ENCODE measurements at places on chromosomes 7 and 10.

DNA sequence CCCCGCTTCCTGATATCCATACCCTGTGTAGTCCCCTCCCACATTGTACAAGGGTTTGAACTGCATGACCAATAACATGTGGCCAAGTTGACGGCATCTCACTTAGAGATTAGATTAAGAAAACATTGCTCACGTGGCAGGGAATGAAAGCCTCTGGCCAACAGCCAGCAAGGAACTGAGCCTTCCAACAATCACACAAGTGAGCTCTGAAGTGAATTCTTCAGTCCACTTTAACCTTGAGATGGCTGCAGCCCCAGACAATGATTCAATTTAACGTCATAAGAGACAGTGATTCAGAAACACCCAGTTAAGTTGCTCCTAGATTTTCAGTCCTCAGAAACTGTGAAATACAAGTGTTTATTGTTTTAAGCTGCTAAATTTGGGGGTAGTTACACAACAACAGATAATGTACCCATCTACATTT lies 165.9 kb upstream of the PLXNA4 start:
- no peaks in the 10 kb centered on the region for H3K36me3 ChIP-seq
- H3K4me1 ChIP-seq, result no peaks in the 10 kb centered on the region

DNA sequence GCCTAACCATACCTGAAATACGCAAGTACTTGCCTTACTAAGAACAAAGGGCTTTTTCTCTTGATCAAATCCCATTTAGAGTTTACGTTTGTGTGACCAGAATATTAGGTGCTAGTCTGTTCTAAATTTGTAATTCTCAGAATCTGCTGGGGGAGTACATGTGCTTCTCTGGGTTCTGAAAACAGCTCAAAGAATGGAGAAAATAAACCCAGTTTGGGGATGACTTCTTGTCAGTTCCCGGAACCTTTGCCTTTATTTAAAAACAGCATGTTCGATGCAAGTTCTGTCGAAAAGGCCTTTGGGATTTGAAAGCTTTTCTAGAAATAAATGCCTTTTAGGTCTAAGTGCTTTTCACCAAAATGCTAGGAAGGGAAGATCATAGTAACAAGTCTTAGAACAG lies 147.0 kb downstream of the ARID5B start:
- H3K4me3 ChIP-seq, result peak overlapping the region; percentile 94
- H3K4me1 ChIP-seq, result peaks cover 98% of the 10 kb centered on the region
- no peak for DNase-seq

DNA sequence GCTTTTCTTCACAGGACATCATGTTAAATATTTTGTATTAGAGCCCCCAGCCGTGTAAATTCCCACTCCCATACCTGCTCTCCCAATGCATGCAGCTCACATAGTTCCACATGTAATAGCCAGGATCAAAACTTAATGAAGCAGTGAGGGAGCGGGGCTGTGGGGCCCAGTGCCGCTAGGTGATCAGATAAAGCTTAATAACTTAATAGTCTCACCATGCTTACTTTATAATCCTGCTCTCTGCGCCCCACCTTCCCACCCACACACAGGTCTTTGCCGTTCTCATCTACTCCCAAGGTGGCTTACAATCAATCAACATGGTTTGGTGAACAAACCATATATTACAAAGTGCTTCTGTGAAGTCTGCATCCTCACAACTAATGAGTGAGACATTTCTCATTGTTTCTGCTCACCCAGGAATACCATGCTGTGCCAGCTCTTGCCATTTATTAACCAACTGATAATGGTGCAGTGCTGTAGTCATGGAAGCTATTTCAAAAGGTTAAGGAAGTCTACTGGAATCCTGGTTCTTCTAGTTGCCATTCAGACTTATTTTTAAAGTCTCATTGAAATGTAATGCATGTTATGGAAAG lies 156.4 kb downstream of the CTTNBP2 start:
- no peak for DNase-seq
- H3K27me3 ChIP-seq, result no peaks in the 10 kb centered on the region
- H3K36me3 ChIP-seq, result no peaks in the 10 kb centered on the region

- no peak overlapping the region for H3K27ac ChIP-seq
- peaks cover 38% of the 10 kb centered on the region for H3K27me3 ChIP-seq
- no peaks in the 10 kb centered on the region for H3K36me3 ChIP-seq
- peaks cover 11% of the 10 kb centered on the region for H3K4me1 ChIP-seq
These were observed 42.1 kb upstream of the PLXNA4 start for GRCh38 chr7:132618271-132618955.

DNA sequence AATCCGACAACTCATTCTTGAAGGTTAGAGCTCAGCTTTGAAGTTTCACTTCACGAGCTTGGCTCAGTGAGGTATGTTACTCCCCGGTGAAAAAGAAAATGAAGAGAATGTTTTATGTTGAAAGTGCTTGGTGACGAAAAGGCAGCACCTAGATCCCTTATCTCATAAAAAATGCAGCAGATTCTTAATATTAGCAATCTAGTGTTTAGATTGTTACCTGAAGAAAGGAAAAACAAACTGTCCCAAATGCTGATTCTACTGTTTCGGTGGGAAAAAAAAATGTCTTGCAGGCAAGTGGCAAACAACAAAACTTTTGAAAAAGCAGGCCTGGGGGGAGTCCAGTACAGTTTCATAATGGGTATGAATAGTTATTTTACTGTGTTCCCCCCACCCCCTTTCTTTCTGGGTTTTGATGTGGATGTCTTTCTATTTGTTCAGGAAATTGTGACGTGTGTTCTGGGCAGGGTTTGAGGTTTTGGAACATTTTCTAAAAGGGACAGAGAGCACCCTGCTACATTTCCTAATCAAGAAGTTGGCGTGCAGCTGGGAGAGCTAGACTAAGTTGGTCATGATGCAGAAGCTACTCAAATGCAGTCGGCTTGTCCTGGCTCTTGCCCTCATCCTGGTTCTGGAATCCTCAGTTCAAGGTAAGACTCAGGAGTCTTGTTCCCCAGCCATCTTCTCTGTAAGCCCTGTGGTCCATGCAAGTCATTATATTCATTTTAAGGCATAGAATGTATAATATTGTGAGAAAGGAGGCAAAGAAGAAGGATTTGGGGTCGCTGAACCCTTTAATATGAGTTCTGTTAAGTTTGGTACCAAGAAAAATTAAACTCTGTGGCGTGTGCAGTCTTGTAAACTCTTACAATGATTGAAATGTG lies at the start of gene SRGN:
TSS of gene SRGN (plus strand) at position 514 of the 881 bp plus-strand sequence. CDS start at position 569, 55 bp downstream.
- peak within 1 kb of the TSS; percentile 99 for H3K27ac ChIP-seq
- H3K4me1 ChIP-seq, result peaks cover 60% of the 10 kb centered on the region
- H3K36me3 ChIP-seq, result peaks cover 19% of the 10 kb centered on the region
- H3K27me3 ChIP-seq, result no peaks in the 10 kb centered on the region
- H3K4me3 ChIP-seq, result peak within 1 kb of the TSS; percentile 91

- DNase-seq, result no peak
- H3K27ac ChIP-seq, result peak within 1 kb of the TSS; percentile 94
- H3K36me3 ChIP-seq, result peaks cover 10% of the 10 kb centered on the region
- peaks cover 5% of the 10 kb centered on the region for H3K27me3 ChIP-seq
These were observed at the start of gene LANCL2 for GRCh38 chr7:55365205-55365674. LANCL2 (plus strand) TSS chr7:55365337; CDS start chr7:55366026, 689 bp downstream.

DNA sequence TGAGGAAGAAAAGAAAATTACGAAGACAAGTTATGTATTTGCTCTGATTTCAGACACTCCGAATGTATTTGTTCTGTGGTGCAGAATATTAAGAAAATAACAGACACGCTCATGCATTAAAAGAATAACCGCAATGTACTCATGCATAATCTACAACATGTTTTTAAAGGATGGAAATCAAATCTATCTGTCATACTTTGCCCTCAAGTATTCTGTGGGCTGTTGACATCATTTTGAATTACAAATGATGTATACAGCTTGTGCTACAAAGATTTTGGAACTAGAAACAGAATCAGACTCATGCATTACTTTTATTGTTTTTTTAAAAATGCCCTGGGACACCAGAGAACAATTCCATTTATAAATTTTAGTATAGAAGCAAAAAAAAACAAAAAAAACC lies 69.9 kb downstream of the APBB1IP start:
- no peaks in the 10 kb centered on the region for H3K27me3 ChIP-seq
- peaks cover 80% of the 10 kb centered on the region for H3K36me3 ChIP-seq
- no peak overlapping the region for H3K27ac ChIP-seq

GRCh38 chr7:124059375-124059774 lies 26.5 kb upstream of the TMEM229A start:
- no peak overlapping the region for H3K4me3 ChIP-seq
- H3K4me1 ChIP-seq, result no peaks in the 10 kb centered on the region
- H3K36me3 ChIP-seq, result no peaks in the 10 kb centered on the region
- H3K27ac ChIP-seq, result no peak overlapping the region
- no peak for DNase-seq

GRCh38 chr10:28492116-28492920 lies 40.6 kb upstream of the WAC start:
- H3K27me3 ChIP-seq, result peaks cover 42% of the 10 kb centered on the region
- no peak overlapping the region for H3K27ac ChIP-seq
- no peaks in the 10 kb centered on the region for H3K36me3 ChIP-seq
- no peak for DNase-seq

- no peak for DNase-seq
- no peaks in the 10 kb centered on the region for H3K4me1 ChIP-seq
- H3K4me3 ChIP-seq, result no peak overlapping the region
- H3K36me3 ChIP-seq, result no peaks in the 10 kb centered on the region
- no peaks in the 10 kb centered on the region for H3K27me3 ChIP-seq
These were observed 74.4 kb upstream of the LSM8 start for GRCh38 chr7:118109607-118110006.

DNA sequence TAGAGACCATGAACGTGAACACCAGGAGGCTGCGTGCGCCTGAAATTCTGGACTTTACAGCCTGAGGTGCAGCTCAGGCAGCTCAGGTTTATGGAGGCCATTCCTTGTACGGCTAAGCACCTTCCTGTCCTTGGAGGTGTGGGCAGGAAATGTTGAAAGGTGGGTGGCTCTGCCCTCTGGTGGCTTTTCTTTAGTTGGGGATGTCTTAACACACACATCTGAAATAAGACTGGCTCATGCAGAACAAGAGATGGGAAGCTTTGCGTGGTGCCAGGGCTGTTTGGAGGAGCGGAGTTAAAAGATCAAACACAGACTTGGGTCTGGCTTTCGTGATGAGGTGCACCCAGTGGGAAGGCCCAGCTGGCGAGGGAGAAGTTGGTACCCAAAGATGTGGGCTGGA lies 64.1 kb downstream of the DOCK1 start:
- H3K27me3 ChIP-seq, result no peaks in the 10 kb centered on the region
- no peaks in the 10 kb centered on the region for H3K4me1 ChIP-seq
- no peak overlapping the region for H3K4me3 ChIP-seq

DNA sequence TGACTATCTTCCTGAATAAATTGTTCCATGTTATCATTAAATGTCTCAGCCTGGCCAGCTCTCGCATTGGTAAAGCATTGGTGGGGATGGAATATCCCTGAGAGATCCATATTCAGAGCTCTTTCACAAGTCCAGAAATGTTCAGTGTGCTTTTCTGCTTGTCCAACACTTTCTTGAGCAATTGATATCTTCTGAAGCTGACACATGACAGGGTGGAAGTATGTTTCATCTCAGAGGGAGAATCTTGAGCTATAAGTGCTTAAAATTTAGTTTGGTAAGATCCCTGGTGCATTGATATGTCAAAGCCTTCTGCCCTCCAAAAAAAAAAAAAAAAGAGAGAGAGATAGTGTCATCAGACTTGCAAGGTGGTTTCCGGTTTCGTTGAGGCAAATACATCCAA lies 7.4 kb downstream of the IFIT3 start:
- no peak for DNase-seq
- peaks cover 57% of the 10 kb centered on the region for H3K27me3 ChIP-seq
- no peak overlapping the region for H3K4me3 ChIP-seq
- H3K4me1 ChIP-seq, result peaks cover 56% of the 10 kb centered on the region
- no peak overlapping the region for H3K27ac ChIP-seq

- peak overlapping the region; percentile 99 for H3K27ac ChIP-seq
- peaks cover 54% of the 10 kb centered on the region for H3K4me1 ChIP-seq
- peak; percentile 75 for DNase-seq
- H3K4me3 ChIP-seq, result peak overlapping the region; percentile 92
These were observed 844 bp upstream of the KAT6B start for GRCh38 chr10:74825371-74826141.

- H3K4me3 ChIP-seq, result no peak overlapping the region
- H3K27ac ChIP-seq, result no peak overlapping the region
- DNase-seq, result no peak
- H3K4me1 ChIP-seq, result no peaks in the 10 kb centered on the region
These were observed 396.2 kb downstream of the REEP3 start for GRCh38 chr10:63917363-63917762.

GRCh38 chr7:73716318-73716890 lies 3.1 kb downstream of the STX1A start:
- peaks cover 39% of the 10 kb centered on the region for H3K4me1 ChIP-seq
- peaks cover 3% of the 10 kb centered on the region for H3K36me3 ChIP-seq
- no peak overlapping the region for H3K4me3 ChIP-seq
- H3K27me3 ChIP-seq, result peaks cover 82% of the 10 kb centered on the region

Measured in activated naive CD4-positive, alpha-beta T cell treated with anti-CD3 and anti-CD28 coated beads, Interleukin-2, amount 10 ng/mL, durations not matched to agents 7 days and 5 days (primary cell).